ENCODE measurements at places on chromosomes 5 and 9. TPM values are rescaled to one million over a fixed set of nuclear protein-coding genes. Genes with fewer than 3 reads are reported as not detected.

ELOVL7 gene
- 2.5 TPM for total RNA-seq

ARL14EPL gene
- total RNA-seq = 0.07 TPM

NRARP gene
- 35.8 TPM for total RNA-seq

TMEM215 gene
- not detected for total RNA-seq

PRKAA1 gene
- total RNA-seq = 62.7 TPM

TPRN gene
- total RNA-seq = 6.9 TPM

ADAMTS12 gene
- total RNA-seq = 0.10 TPM

ECSCR gene
- 547 TPM for total RNA-seq

DHX29 gene
- total RNA-seq = 28.3 TPM

SHC3 gene
- under 0.01 TPM for total RNA-seq

LCN15 gene
- 1.6 TPM for total RNA-seq

TMC1 gene
- 0.13 TPM for total RNA-seq

TEX10 gene
- 27.2 TPM for total RNA-seq

PCDHB9 gene
- 0.15 TPM for total RNA-seq

PKD2L2 gene
- total RNA-seq = not detected

HMHB1 gene
- total RNA-seq = not detected

ACOT12 gene
- total RNA-seq = not detected

IFNK gene
- not detected for total RNA-seq

RHOBTB3 gene
- total RNA-seq = 160 TPM

ISL1 gene
- not detected for total RNA-seq

SERF1B gene
- total RNA-seq = 18.2 TPM

INSL4 gene
- not detected for total RNA-seq

LHX2 gene
- total RNA-seq = not detected

OTP gene
- not detected for total RNA-seq

REXO4 gene
- 21.1 TPM for total RNA-seq

IL13 gene
- not detected for total RNA-seq

SPINK1 gene
- total RNA-seq = not detected

FBXO38 gene
- total RNA-seq = 33.5 TPM

SLC6A19 gene
- total RNA-seq = not detected

OR1Q1 gene
- not detected for total RNA-seq

GCNT1 gene
- 1.5 TPM for total RNA-seq

ANKRD20A1 gene
- not detected for total RNA-seq

CORO2A gene
- total RNA-seq = 0.84 TPM

ZDHHC11B gene
- not detected for total RNA-seq

TAS2R1 gene
- not detected for total RNA-seq

MAN2A1 gene
- 41.3 TPM for total RNA-seq

REEP5 gene
- total RNA-seq = 63.0 TPM

IFNA2 gene
- total RNA-seq = not detected

PTPN3 gene
- total RNA-seq = under 0.01 TPM

CYLC2 gene
- not detected for total RNA-seq

SPINK6 gene
- not detected for total RNA-seq

CDH12 gene
- not detected for total RNA-seq

GZMA gene
- total RNA-seq = not detected

IL9 gene
- not detected for total RNA-seq

PROP1 gene
- total RNA-seq = not detected

TSC1 gene
- total RNA-seq = 20.8 TPM

ASPN gene
- not detected for total RNA-seq

PCDHB6 gene
- total RNA-seq = not detected

CLPTM1L gene
- 144 TPM for total RNA-seq

CCDC183 gene
- total RNA-seq = not detected

MAT2B gene
- total RNA-seq = 121 TPM

NUDT12 gene
- 4.0 TPM for total RNA-seq

CDC20B gene
- not detected for total RNA-seq

MCC gene
- total RNA-seq = 23.8 TPM

All from mammary microvascular endothelial cell (primary cell).